ENCODE measurements at places on chromosomes 4 and X.

GRCh38 chr4:7026107-7026506, 17.1 kb upstream of the TADA2B start:
- DNase-seq, result no peak

DNA sequence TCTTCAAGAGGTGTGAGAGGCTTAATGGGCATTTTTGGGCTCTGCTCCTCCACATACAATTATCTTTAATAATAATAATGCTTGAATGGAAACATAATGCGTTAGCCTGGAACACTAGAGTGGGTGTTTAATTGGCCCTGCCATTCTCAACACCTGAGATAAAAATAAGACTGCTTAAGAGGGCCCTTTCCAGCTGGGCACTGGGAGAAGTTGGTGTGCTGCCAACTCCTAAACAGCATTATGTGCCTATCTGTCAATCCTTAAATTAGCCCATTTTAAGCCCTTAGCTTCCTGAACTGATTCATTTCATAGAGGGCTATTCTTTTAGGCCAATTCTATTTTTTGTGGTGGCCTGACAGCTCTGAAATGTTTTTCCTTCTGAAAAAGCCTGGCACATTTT, 211.1 kb upstream of the ZIC3 start:
- DNase-seq, result no peak

DNA sequence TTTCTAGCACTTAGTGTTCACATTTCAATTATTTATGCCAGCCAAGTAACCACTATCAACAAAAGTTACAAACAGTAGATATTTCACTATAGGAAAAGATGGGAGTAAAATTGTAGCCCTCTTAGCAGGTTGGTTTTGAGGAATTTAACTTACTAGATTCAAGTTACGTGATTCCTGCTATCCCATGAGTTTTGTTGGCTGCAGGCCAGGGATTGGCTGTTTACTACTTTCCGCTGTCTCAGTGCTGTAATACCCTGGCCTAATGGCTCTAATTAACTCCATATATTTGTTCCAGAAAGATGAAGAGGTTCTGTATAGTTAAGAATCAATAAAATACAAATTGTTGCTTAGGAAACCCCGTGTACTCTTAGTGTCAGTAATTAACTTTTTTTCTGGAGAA, 55.5 kb upstream of the MAGED1 start:
- DNase-seq, result peak; percentile 24

DNA sequence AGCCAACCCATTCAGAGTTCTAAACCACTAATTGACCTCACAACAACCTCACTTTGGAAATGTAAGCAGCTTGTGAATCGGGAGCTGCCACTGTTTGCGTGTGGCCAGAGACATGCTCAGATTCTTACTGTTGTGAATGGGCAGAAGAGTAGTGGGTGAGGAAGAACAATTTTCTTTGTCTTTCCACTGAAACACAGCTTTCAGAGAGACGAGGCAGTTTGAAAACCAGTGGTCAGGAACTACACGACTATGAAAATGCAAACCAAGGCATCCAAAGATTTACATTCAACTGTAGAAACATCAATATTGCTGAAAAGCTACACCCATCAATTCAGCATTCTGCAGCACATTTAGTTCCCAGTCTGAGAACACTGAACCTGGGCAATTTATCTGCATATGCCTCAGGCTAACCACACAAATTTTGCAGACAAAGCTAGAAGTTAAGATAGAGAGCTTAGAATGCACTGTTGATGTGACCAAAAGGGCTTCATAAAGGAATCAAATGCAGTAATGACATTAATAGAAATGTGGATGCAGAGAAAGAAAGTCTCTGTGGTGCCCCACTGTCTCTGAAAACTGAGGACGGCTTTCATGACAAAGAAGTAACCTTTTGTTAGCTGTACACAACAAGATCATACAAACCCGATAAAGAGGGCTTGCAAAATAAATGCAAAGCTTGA, 134.3 kb downstream of the APBB2 start:
- no peak for DNase-seq

DNA sequence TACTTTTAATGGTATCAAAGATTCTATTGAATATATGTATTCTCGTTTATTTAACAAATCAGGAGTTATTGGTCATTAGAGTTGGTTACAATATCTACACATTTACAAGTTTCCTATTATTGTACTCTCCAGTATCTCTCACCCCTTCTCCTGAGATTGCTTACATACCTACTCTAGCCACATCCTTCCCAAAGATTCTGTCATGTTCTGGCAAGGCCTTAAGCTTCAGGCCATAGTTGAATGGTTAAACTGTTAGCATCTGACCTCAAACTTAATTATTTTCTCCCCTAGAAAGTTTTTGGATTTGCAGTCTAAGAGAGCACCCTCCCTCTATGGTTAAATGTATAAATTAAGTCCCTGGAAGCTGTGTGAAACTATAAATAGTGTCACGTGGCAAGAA, 784.2 kb downstream of the GLUD2 start:
- no peak for DNase-seq

DNA sequence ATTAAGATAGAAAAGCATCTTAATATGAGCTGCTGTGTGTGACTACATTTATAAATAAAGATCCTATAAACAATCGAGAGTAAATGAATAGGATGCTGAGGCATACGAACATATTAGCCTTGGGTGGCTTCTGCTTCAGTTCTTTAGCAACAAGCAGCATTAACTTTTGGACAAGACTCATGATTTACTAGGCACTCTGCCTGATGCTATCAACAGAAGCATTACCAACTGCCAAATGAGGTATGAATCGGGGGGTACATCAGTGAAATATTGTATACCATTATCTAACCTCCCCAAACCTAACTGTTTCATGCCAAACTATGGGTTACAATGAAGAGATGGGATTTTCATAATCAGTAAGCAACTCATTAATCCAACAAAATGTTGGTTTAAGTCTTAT, 113.1 kb downstream of the RAB28 start:
- DNase-seq, result no peak

DNA sequence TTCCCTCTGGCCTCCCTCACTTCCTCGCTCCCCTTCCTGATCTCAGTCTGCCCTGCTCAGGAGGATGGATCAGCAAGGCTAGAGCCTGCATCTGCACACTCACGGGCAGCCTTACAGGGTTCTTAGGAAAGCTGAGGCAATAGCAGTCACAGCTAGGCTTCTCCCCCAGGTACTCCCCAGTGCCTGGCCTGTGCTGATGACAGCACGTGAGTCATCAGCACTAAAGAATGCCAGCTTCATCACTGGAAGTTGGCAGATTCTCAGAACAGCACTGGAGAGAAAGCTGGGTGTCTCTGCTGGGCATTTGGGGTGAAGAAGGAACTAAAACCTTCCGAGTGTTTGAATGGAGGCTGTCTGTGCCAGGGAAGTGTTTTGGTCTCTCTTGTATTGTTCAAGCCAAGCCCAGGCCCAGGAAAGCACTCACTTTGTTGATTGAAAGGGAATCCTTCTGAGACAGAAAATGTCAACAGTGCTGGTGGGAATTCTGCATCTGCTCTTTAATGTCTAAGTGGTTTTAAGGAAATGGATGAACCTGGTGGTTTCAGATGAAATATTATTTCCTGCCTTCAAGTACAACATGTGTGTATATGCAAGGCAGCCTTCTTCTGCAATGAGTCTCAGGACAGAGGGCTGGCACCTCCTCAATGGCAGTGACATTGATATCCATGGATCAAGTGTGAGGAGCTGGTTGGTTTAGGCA, 73.0 kb upstream of the SCOC start:
- no peak for DNase-seq

GRCh38 chr4:76954489-76954888, 4.9 kb downstream of the SEPTIN11 start:
- no peak for DNase-seq

GRCh38 chr4:168353746-168354145, 35.2 kb upstream of the DDX60 start:
- no peak for DNase-seq

GRCh38 chr4:707929-708630, 2.4 kb downstream of the PCGF3 start:
- no peak for DNase-seq

GRCh38 chr4:132683957-132684356, 465.1 kb upstream of the PCDH10 start:
- DNase-seq, result no peak

- no peak for DNase-seq
These were observed 113.5 kb downstream of the PTTG2 start for GRCh38 chr4:38073596-38074234.

DNA sequence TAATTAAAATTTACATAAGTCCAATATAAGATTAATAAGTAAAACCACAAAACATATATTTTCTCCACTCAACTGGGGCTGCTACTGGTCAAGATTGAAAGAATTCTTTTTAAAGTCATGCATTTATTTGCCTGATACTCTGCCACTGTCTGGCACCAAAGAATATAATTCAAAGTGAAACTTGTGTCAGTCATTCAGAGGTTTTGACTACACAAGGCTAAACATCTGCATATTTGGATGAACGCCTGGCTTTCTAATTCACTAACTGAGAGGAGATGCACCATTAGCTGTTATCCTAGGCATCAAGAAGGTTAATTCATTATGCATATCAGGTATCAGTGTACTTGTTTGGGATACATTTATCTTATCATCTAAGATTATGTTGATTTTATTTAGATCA, 598.5 kb downstream of the CENPC start:
- DNase-seq, result no peak

DNA sequence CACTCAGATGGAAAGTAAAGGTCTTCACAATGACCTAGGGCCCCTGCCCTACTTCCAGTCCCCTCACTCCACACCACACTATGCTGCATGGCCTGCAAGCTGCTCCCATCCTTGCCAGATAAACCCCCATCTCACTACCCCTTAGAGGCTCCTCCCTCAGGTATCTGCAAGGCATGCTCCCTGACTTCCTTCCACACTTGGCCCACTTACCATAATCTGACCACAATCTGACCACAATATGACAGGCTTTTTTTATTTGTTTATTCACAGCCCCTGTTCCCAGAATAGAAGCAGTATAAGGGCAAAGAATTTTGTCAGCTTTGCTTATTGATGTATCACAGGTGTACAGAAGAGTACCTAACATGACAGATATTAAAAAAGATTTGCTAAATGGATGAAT, 124.7 kb downstream of the CAMK2D start:
- no peak for DNase-seq

DNA sequence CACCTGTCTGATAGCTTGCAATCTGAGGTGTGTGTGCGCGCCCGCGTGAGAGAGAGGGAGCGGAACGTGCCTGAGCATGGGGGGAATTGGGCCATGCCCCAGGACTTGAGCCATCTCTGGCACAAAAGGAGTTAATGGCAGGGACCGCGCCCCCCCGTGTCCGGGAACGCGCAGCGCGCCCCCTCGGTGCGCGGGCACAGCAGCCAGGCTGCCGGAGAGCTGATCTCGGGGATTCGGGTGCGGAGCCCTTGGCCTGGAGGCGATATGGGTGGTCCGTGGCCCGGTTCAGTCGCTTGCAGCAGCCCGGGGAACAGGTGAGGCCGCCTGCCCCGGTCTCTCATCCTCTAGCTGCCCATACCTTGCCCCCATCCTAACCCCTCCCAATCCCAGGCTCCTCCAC, at the start of gene NLGN3:
Gene NLGN3 (plus strand): TSS at position 191 of the 400 bp plus-strand sequence. CDS start 2,909 bp downstream, outside the sequence.
- peak; percentile 44 for DNase-seq

GRCh38 chr4:75494563-75494962, 19.6 kb downstream of the RCHY1 start:
- no peak for DNase-seq

- no peak for DNase-seq
These were observed 43.3 kb downstream of the NHSL2 start for GRCh38 chrX:71953946-71954345.

DNA sequence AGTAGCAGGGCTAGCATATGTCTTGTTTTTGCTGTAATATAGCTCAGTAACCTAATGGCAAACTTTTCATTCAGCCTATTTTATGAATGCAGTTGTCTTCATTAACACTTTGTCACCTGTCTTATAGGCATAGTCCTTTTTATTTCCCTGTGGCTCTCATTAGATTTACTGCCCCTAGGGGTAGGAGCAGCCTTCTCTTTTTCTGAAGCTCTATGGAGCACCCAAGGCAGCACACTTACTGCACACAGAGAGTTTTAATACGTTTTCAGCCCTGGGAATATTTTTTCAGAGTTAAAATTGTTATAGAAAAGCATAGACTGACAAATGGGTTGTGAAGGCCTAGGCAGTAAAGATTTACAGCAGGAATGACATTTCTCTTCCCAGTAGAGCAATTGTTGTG, 406.8 kb downstream of the TMA16 start:
- DNase-seq, result no peak

DNA sequence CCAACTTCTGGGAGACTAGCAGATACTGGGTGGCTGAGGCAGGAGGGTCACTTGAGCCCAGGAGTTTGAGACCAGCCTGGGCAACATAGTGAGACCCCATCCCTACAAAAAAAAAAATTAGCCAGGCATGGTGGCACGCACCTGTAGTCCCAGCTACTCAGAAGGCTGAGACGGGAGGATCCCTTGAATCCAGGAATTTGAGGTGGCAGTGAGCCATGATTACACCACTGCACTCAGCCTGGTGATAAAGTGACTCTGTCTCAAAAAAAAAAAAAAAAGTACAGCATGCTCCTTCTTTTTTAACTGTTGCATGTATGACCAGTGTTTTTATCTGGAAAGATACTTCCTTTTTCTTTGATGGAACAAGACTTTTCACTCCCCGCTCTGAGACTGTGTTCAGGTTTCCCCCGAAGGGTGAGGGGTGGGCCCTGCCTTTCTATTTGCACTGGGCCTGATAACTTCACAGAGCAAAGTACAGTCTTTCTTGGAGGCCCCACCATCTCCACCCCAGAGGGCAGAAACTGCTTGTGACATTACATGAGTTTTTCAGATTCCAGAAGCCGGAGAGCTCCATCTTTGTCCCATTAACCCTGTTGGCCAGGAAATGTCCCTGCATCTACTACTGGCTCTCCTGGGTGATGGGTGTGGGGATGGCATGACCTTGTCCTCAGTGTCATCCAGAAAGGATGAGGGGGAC, 35.2 kb downstream of the NYX start:
- DNase-seq, result no peak

GRCh38 chr4:5750946-5751665, 40.1 kb downstream of the EVC start:
- peak; percentile 51 for DNase-seq

DNA sequence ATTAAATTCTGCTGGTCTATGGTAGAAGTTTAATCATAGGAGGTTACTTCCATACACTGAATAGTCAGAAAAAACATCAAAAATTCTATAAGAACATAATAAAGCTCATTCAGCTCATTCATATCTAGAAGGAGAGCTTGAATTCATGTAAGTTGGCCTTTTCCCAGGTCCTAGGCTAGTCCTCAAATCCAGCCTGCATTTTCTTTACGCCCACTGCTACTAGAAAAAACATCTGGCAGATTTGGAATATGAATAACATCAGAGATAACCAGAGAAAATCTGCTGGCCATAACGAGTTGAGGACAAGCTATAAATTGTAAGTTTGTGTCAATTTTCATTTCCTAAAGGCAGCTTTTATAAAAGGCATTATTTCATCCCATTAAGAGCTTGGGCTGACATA, 95.5 kb downstream of the MXRA5 start:
- no peak for DNase-seq

GRCh38 chr4:110278127-110278526, 79.7 kb upstream of the ELOVL6 start:
- no peak for DNase-seq

DNA sequence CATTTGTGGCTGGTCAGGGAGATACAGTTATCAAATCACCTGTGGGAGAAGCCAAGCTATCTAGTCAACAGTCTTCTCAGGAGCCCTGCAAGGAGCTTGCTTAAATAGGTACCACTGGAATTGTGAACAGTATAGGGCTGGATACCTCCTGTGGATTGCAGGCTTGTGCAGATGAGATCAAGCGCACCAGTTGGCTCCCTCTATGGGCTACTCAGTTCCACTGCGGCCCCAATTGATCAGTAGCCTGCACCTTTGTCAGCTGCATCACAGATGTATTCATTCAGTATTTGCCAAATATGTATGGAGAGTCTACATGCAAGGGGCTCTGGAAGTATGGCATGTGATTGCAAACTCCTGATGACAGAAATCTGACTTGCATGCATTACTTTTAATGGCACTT, 28.6 kb downstream of the TEX13A start:
- DNase-seq, result no peak

Measured in right hindlimb (tissue), 1 donor.